Muscle of back (tissue), 13 donors: ENCODE measurements at places on chromosomes 4 and X. TPM values are rescaled to one million over a fixed set of nuclear protein-coding genes. Genes with fewer than 3 reads are reported as not detected.

- DNase-seq = peak; percentile 87
Observed at GRCh38 chr4:86927843-86928395, 6.9 kb upstream of the AFF1 start.

GRCh38 chr4:95061220-95061619 is 303.5 kb downstream of the BMPR1B start:
- peak; percentile 15 for DNase-seq

DNA sequence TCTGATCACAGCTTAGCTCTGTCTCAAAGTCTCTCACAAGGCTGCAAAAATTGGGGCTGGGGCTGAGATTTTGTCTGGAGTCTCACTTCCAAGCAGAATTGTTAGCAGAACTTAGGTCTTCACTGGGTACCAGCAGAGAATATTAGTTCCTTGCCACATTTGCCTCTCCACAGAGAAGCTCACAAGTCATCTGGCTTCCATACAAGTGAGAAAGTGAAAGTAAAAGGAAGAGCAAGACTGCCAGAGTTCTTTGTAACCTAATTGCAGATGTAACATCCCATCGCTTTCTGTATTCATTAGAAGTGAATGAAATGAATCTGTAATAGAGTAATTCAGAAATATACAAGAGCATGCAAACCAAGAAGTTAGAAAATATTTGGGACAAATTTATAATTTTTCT is 624.1 kb upstream of the GNPDA2 start:
- peak; percentile 27 for DNase-seq

GRCh38 chrX:331825-332495 is 13.4 kb upstream of the GTPBP6 start:
- no peak for DNase-seq

GRCh38 chrX:53128097-53128749 is 34.3 kb downstream of the KANTR start:
- no peak for DNase-seq

- no peak for DNase-seq
Observed at GRCh38 chrX:40326186-40326965, 228.6 kb upstream of the BCOR start.

GRCh38 chrX:123186801-123187200 is 2.7 kb downstream of the GRIA3 start:
- no peak for DNase-seq

- peak; percentile 55 for DNase-seq
Observed at GRCh38 chr4:173301518-173302201, 32.5 kb downstream of the HMGB2 start.

DNA sequence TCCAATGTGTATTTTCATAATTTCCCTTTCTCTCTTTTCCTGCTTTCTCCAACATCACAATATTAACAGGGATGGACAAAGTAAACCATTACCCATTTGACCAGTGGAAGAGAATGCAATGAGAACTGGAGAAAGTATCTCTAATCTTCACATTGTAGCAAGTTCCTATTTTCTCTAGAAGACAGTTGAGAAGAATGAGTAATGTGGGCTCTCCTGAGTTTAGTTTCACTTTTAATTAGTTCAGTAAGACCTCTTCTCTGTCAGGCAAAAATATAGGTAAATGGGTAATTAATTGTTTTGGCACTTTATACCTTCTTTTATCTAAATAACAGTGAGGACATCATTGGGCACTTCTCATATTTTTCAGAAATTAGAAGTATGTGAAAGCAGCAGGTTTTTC is 602.0 kb downstream of the GLUD2 start:
- no peak for DNase-seq

DNA sequence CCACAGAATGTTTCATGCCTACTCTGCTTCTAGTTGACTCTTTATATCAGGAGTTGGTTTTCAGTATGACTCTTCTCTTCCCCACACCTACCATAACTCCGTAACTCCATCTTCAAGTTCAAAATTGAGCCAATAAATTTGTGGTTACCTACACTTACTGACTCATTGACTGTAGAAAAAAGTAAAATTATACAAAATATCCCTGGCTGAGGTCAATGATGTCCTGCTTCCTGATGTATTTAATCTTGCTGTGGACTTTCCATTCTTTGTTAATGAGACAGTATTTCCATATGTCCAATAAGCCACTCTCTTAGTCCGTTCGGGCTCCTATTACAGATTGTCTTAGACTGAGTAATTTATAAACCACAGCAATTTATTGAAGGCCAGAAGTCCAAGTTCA is 9.9 kb upstream of the NLGN4X start:
- no peak for DNase-seq

- DNase-seq = peak; percentile 33
Observed at GRCh38 chr4:165294907-165295306, 32.6 kb upstream of the MSMO1 start.

Gene AGTR2
- polyA plus RNA-seq = 51.8 TPM

Gene RS1
- not detected for polyA plus RNA-seq

Gene SPIN3
- polyA plus RNA-seq = 18.3 TPM

Gene NAT8L
- polyA plus RNA-seq = 2.2 TPM

Gene RTL9
- polyA plus RNA-seq = 2.1 TPM
